Endothelial cell (in vitro differentiated cells): ENCODE measurements at places on chromosomes 3 and 15.

GRCh38 chr3:158105119-158105709 lies 1.0 kb downstream of the SHOX2 start:
- no peak overlapping the region for H3K27ac ChIP-seq
- peaks cover 4% of the 10 kb centered on the region for H3K36me3 ChIP-seq
- DNase-seq: peak; percentile 25
- H3K4me3 ChIP-seq: no peak overlapping the region
- H3K27me3 ChIP-seq: peaks cover 40% of the 10 kb centered on the region
- peaks cover 32% of the 10 kb centered on the region for H3K4me1 ChIP-seq

DNA sequence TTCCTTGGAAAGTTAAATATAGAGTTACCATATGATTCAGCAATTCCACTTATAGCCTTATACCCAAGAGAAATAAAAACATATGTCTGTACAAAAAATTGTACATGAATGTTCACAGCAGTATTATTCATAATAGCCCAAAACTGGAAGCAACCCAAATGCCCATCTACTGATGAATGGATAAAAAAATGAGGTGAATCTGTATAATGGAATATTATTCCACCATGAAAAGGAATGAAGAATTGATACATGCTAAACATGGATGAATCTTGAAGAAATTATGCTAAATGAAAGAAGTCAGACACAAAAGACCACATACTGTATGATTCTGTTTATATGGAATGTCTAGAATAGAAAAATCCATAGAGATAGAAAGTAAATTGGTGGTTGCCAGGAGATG lies 61.4 kb downstream of the TTC23 start:
- peaks cover 1% of the 10 kb centered on the region for H3K27me3 ChIP-seq
- H3K4me1 ChIP-seq: peaks cover 4% of the 10 kb centered on the region
- H3K4me3 ChIP-seq: no peak overlapping the region
- DNase-seq: no peak

- no peak overlapping the region for H3K27ac ChIP-seq
- H3K36me3 ChIP-seq: peaks cover 3% of the 10 kb centered on the region
- H3K4me3 ChIP-seq: no peak overlapping the region
- H3K4me1 ChIP-seq: peaks cover 55% of the 10 kb centered on the region
- DNase-seq: no peak
Measured at GRCh38 chr15:57335719-57336118, 40.6 kb upstream of the CGNL1 start.

DNA sequence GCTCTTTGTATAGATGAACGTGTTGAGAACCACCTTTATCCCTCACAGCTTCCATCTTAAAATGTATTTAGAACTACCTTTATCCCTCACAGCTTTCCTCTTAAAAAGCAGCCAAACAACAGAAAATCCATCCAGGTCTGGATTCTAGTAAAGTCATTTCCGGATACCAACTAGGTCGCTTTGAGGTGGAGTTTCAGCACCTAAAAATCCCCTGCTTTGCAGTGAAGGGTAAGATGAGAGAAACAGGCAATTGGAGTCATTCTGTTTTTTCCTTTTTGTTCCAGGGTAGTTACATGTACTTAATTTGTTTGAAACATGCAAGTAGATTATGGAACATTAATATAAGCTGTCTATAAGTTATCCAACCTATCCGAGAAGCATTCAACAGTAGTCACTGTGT lies 192.0 kb downstream of the UBE2E2 start:
- H3K27ac ChIP-seq: no peak overlapping the region
- H3K4me3 ChIP-seq: no peak overlapping the region
- H3K27me3 ChIP-seq: no peaks in the 10 kb centered on the region
- no peak for DNase-seq

GRCh38 chr3:125154800-125155269 lies 57.7 kb downstream of the SLC12A8 start:
- H3K4me1 ChIP-seq: peaks cover 4% of the 10 kb centered on the region
- H3K4me3 ChIP-seq: no peak overlapping the region
- H3K27me3 ChIP-seq: no peaks in the 10 kb centered on the region

DNA sequence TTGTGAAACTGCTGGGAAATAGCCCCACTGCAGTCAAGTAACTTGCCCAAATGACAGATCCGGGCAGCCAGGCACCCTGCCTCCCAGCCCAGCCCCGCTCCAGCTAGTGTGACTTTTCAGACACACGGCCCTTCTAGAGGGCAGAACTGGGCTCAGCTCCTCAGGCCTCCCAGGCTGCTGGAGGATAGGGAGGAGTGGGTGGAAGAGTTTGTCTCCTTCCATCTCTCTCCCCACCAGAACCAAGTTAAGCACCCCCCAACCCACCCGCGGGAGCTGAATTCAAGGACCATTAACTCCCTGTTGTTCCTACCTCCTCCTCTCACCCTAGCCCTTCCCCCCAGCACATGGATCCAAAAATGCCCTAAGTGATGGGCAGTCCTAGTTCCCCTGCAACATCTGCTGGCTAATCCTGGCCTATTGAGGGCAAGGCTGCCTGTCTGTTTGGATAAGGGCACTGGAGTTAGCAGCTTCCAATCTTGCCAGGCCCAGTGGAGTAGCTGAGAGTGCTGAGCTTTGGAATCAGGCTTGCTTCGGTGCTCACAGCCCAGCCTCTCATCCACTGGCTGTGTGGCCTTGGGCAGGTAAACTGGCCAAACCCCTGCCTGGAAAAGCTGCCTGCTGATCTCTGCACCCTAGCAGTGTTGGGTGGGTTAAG lies 3.1 kb downstream of the CCDC33 start:
- no peak overlapping the region for H3K4me3 ChIP-seq
- H3K27me3 ChIP-seq: peaks cover 2% of the 10 kb centered on the region
- H3K36me3 ChIP-seq: no peaks in the 10 kb centered on the region
- peaks cover 17% of the 10 kb centered on the region for H3K4me1 ChIP-seq
- no peak for DNase-seq

- H3K4me1 ChIP-seq: peaks cover 14% of the 10 kb centered on the region
- H3K27ac ChIP-seq: no peak overlapping the region
- H3K4me3 ChIP-seq: no peak overlapping the region
- peaks cover 1% of the 10 kb centered on the region for H3K27me3 ChIP-seq
- no peak for DNase-seq
Measured at GRCh38 chr3:149267565-149267964, 45.9 kb upstream of the CP start.

DNA sequence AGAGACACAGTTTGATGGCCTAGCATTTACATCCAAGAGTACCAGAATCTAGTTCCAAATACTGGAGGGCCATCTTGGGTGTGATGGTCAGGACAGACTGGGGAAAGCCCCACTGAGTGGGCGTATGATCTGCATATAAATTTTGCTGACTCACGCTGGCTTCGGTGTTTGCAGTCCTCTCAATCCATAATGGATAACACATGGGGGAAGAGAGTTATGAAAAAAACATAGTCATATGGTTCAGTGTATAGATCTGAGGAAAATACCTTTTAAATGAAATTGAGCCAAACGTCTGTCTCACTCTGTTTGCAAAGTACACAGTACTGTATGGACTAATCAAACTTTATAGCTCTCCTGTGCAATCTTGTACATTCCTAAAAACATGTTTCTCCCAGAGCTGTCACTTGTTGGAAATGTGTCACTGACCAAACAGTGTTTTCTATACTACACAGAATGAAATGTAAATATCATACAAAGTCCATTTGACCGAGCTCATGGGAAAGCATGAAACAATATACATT lies 125.3 kb upstream of the THBS1 start:
- no peak overlapping the region for H3K27ac ChIP-seq

DNA sequence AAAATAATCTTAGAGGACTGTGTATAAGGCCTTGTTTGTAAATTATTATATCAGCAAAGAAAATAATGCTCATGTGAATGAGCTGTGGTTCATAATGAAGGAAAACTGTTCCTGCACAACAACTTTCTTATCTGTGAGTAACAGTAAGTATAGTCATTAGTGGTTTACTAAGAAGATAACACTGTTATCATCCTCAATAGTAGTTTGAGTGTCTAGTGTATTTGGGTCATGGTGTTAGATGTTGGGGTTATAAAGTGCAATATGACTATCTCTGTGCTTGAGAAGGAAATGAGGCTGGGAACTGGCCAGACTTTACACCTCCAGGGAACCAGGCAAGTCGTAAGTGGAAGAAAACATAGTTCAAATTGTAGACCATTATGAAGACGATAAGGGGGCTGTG lies 15.6 kb downstream of the VPS8 start:
- no peaks in the 10 kb centered on the region for H3K27me3 ChIP-seq
- H3K27ac ChIP-seq: no peak overlapping the region
- H3K4me3 ChIP-seq: no peak overlapping the region
- no peak for DNase-seq

DNA sequence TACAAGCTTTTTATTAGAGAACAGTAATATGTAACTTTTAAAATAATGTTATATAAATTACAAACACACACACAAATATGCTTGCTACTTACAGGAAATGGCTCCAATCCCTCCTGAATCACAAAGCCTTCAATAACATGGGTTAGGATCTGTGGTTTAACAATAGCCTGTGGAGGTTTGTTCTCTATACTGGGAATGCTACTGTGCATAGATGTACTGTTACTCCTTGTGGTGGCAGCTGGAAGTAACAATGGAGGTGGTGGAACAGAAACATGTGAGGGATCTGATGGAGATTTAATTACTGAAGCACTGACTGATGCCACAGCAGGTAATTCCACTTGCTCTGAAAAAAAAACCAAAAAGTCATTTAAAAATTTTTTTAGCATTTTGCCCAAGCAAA lies 64.4 kb downstream of the PHC3 start:
- H3K27me3 ChIP-seq: no peaks in the 10 kb centered on the region
- no peak overlapping the region for H3K4me3 ChIP-seq
- H3K4me1 ChIP-seq: no peaks in the 10 kb centered on the region
- peak; percentile 26 for DNase-seq
- H3K36me3 ChIP-seq: peaks cover 5% of the 10 kb centered on the region
- no peak overlapping the region for H3K27ac ChIP-seq

DNA sequence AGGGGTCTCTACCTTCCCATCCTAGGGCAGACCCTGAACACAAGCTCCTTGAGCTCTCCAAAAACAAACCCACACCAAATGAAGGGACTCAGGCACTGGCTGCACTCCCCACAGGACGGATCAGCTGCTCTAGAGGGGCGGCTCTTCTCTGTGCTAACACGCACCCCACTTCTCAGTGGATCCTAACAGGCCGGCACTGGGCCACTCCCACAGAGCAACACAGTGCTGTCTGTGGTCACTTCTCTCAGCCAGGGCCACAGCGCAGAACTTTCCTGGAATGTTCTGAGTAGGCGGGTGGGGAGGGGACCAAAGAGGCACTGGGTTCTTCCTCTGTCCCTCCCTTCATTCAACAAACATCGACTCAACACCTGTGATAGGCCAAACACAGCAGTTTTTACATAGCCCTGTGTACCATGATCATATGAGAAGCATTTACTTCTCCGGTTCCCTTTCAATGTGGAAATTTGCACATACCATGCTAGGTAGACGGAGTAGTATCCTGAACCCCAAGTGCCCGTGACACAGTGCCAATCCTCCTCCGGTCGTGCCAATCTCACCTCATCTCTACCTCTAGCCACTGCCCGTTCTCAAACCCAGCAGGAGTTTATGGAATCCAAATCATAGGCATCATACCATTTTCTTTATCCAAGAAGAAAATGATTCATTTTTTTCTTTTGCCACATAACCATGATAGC lies 98.1 kb downstream of the LRIG1 start:
- H3K27ac ChIP-seq: peak overlapping the region; percentile 49
- DNase-seq: no peak
- peaks cover 21% of the 10 kb centered on the region for H3K36me3 ChIP-seq
- H3K4me3 ChIP-seq: peak overlapping the region; percentile 47
- peaks cover 14% of the 10 kb centered on the region for H3K4me1 ChIP-seq

- no peak overlapping the region for H3K27ac ChIP-seq
- H3K36me3 ChIP-seq: no peaks in the 10 kb centered on the region
- H3K27me3 ChIP-seq: peaks cover 5% of the 10 kb centered on the region
- H3K4me1 ChIP-seq: peaks cover 4% of the 10 kb centered on the region
Measured at GRCh38 chr3:113269661-113270060, 58.3 kb downstream of the BOC start.

- no peak overlapping the region for H3K4me3 ChIP-seq
- H3K27me3 ChIP-seq: no peaks in the 10 kb centered on the region
Measured at GRCh38 chr3:112508261-112508660, 9.0 kb upstream of the BTLA start.

DNA sequence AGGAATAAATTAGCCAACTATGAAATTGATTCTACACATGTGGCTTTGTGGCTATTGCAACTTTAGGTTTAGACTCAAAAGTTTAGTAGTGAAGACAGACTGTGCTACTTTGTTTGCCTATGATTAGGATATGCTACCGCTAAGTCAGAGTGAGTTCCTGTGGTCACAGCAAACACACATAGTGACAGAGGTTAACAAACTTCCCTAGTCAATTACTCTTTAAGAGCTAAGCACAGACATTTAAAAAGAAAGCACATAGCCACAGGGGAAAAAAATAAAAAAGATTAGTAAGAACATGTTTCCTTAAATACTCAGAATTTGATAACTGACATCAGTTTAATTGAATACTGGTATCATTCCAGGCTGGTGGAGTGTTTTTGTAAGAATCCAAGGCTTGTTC lies 207.1 kb downstream of the GBE1 start:
- no peaks in the 10 kb centered on the region for H3K27me3 ChIP-seq
- peak overlapping the region; percentile 83 for H3K27ac ChIP-seq
- H3K4me3 ChIP-seq: no peak overlapping the region
- peaks cover 7% of the 10 kb centered on the region for H3K36me3 ChIP-seq
- DNase-seq: no peak
- H3K4me1 ChIP-seq: peaks cover 16% of the 10 kb centered on the region

DNA sequence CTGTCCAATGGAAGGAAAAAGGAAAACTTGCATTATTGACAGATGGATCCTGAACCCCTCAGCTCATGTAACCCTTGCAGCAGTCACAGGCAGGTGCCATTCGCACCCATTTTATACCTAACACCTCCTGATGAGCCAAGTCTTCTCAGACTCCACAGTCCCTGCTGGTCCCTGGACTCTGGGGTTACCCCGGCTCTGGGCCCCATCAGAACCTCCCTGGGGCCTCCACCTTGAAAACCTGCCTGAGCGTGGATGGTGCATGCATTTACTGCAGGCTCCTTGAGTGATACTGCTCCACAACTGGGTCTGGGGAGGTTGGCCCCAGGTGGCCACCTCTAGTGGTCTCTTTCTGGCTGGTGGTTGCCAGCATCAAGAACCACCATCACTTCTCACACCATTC lies 15.9 kb upstream of the DOCK3 start:
- H3K27ac ChIP-seq: no peak overlapping the region
- no peak for DNase-seq
- peaks cover 10% of the 10 kb centered on the region for H3K27me3 ChIP-seq
- H3K4me3 ChIP-seq: no peak overlapping the region
